ENCODE measurements at places on chromosomes 7 and 10.

DNA sequence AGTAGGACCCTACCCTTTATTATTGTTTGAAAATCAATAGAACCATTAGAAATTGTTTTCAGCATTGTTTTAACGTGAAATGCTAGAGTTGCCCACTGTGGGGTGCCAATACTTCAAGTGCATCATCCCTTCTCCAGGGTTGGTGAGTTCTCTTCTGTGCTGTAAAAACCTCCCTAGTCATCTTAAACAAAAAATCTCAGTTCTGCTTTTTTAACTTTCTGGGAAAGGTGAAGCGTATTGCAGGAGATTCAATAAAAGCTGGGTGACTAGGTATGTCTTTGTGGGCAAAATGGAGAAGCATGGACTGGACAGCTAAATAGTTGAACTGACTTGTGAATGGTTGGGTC, 699.1 kb downstream of the SUGCT start:
- no peak for DNase-seq

- DNase-seq: no peak
Observed at GRCh38 chr10:132463333-132464255, 66.6 kb downstream of the PWWP2B start.

DNA sequence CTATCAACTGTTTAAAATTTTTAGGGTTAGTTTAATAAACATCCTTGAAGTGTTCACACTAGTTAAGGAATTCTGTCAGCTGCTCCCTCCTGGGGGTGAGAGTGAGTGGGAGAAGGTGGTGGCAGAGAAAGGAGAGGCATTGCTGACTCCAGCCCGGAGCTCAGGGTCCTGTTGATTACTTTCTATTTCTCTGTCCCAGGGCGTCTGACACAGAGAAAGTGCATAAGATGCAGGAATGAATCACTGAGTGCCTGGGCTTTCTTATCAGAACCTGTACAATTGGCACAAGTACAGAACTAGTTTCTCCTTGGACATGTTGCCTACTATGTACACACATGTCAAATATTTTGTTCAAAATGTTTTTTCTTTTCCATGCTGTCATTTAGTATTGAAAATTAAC, 410.8 kb upstream of the COBL start:
- no peak for DNase-seq

DNA sequence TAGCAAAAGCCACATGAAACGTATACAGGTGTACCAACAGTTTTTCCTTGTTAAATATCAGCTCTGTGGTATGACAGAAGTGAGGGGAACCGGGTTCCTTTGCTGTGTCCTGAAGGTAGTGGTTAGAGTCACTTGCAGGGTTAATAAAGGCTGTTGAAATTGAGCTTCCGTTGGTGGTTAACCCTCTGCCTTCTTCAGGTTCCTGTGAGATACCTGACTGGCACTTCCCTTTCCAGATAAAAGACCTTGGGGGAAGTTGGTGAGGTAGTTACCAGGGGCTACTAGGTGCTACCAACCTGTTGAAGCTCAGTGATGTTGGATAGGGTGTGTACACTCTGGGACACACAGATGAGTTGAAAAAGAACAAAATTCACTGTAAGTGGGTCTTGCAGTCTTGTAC, 384.1 kb downstream of the GATA3 start:
- DNase-seq: no peak

GRCh38 chr7:1027242-1028043, 16.9 kb upstream of the GPR146 start:
- DNase-seq: no peak

Measured in inflammatory macrophage treated with lipopolysaccharide for 4 hours (primary cell).